ENCODE measurements at places on chromosomes 3 and 15.

- DNase-seq = no peak
Observed at GRCh38 chr3:61805510-61806080, 244.2 kb downstream of the PTPRG start.

DNA sequence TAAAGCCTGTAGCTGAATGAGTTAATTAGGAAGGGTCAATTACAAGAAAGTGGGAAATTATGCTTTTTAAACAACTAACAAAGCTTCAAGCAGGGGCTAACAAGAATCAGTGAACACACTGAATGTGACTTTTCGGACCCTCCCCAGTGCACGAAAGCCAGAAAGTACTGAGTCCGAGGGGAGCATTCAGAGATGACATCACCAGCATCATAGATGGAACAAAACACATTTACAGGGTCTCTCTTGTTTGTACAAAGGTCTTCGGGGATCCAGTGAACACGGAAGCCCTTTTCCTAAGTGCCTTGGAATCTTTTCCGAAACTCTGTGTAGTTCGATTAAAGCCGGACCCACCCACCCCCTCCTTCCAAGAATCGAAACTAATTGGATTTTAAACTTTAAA is 829 bp downstream of the DCP1A start:
- DNase-seq = peak; percentile 28

- no peak for DNase-seq
Observed at GRCh38 chr3:129398803-129399144, 29.7 kb downstream of the EFCAB12 start.

DNA sequence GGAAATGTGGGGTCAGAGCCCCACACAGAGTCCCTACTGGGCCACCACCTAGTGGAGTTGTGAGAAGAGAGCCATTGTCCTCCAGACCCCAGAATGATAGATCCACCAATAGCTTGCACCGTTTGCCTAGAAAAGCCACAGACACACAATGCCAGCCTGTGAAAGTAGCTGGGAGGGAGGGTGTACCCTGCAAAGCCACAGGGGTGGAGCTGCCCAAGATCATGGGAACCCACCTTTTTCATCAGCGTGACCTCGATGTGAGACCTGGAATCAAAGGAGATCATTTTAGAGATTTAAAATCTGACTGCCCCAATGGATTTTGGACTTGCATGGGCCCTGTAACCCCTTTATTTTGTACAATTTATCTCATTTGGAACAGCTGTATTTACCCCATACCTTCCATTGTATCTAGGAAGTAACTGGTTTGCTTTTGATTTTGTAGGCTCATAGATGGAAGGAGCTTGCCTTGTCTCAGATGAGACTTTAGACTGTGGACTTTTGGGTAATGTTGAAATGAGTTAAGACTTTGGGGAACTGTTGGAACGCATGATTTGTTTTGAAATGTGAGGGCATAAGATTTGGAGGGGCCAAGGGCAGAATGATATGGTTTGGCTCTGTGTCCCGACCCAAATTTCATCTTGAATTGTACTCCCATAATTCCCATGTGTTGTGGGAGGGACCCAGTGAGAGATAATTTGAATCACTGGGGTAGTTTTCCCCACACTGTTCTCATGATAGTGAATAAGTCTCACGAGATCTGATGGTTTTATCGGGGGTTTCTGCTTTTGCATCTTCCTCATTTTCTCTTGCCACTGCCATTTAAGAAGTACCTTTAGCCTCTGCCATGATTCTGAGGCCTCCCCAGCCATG is 49.0 kb downstream of the CD200 start:
- no peak for DNase-seq

- DNase-seq = no peak
Observed at GRCh38 chr15:61243983-61244593, 15.0 kb upstream of the RORA start.
